Activated CD4-positive, alpha-beta T cell treated with anti-CD3 and anti-CD28 coated beads, Interleukin-2, amount 50 U/mL, for 1 hour (primary cell): ENCODE measurements at places on chromosomes 5 and 9.

- DNase-seq = no peak
Observed at GRCh38 chr5:14309878-14310531, 166.9 kb downstream of the TRIO start.

DNA sequence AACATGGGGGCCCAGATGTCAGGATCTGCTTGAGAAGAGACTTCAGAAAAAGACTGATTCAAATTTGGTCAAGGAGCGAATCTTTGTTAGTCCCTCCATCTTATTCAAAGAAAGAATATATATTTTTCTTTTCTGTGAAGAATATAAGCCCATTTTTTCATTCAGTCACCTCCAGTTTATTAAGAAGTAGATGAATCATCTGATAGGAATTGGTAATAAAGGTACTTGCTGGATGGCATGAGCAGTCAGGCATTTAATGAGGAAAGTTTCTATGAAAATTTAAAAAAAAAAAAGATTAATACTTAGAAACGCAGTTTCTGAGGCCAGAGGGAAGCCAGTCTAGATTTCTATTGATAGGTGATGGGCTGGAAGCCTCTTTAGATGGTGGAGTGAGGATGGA, 373.1 kb upstream of the SMC2 start:
- DNase-seq = no peak

DNA sequence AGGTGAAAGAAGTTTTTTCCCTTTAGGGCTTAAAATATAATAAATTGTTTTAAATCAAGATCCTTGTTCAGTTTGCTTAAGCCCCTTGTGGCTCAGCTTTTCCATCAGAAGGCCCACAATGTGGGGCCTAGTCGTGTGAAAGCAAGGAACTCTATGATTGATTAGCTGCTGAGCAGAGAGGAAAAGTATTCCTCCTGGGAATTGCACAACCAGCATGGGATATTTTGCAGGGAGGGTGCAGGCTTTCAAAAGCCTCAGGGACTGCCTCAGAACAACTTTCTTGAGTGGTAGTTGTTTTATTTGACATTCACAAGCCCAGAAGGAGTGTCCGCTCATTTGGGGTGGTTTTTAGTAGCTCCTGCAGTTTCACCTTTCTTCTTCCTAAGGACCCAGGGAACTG, 19.8 kb downstream of the TTC23L start:
- DNase-seq = no peak

DNA sequence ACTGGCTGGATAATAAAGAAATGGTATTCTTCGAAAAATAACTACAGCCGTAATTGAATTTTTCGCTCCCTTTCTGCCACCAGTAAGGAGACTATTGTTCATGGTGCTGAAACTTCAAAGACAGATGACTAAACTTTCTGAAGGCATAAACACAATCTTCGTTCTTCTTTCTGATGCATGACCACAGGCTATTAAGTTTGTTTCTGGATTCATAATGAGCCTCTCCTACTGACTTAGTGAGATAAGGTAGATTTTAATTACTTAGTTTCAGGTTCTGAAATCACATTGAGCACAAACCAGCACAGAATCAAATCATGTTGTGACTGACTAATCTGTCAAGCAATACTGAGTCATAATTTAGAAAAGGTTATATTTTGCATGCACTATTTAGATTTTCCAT, 441.8 kb upstream of the CCNG1 start:
- no peak for DNase-seq

GRCh38 chr9:110056062-110056461, 151.9 kb downstream of the C9orf152 start:
- DNase-seq = no peak

DNA sequence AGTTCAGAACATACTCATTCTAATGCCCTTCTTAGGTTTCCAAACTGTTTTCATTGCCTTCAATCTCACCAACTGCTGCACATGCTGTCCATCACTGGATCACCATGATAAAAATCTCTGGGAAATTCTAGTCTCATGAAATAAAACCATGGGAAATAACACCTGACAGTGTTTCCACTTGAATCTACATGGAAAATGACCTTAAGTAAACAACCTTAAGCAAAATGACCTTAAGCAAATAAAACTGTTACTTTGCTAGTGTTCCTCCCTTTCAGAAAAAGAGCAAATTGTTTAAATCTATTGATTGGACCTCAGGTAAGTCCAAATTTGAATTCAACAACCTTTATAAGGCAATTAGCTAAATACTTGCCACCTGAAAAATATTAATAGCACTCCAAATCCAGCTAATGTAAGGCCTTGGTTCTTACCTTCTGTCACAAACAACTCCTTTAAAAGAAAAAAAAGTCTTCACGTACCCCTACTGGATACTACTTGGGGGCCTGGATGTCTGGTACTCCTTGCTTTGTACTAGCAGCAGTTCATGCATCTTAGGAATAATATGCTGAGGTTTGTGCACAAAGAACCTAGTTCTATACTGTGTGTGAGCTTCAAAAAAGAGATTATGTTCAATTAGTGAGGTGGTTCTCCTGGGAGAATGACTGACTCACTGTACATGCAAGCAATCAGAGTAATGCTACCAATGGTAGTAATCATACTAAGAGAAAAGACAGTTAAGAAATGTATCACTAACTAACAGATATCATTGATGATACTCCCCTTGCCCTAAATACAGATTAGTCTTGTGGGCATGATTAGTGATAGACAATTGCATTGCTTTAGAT, 630.4 kb downstream of the PSAT1 start:
- no peak for DNase-seq

DNA sequence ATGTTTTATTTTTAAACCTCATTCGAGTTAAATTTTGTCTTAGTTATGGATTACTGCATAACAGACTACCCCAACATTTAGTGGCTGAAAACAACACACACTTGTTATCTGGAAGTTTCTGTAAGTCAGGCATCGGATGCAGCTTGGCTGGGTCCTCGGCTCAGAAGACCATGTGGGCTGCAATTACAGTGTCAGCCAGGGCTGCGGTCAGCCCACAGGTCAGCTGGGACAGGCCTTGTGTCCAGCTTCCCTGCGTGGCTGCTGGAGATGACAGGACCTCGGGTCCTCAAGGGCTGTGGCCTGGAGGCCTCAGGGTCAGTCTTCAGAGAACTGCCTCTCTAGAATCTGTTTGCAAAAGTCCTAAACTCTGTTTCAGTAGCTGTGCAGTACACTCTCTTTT, 219.0 kb upstream of the IRX1 start:
- DNase-seq = no peak

DNA sequence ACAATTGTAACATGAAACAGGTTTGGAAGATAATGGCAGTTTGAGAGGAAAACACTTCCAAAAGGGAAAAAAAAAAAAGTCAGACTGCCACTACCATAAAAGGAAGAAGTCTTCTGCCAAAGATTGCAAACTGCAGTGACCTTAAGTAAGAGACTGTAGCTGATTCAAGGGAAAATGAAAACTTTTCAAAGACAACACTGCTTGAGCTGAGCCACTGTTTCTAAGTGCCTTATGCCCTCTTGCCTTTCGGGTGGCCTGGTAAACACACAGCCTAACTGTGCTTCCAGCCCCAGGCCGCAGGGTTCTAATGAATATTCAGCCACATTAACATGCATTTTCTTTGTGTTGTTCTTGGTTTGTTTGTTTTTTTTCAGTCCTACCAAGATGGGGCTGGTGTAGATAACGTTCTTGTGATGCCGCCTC, 354.6 kb downstream of the BNC2 start:
- no peak for DNase-seq

- DNase-seq = no peak
Observed at GRCh38 chr5:118989816-118990215, 1.5 kb upstream of the DTWD2 start.

GRCh38 chr5:10288592-10289219, 19.0 kb downstream of the CMBL start:
- peak; percentile 35 for DNase-seq
